Erythroblast (primary cell): ENCODE measurements at places on chromosomes 3 and 15.

DNA sequence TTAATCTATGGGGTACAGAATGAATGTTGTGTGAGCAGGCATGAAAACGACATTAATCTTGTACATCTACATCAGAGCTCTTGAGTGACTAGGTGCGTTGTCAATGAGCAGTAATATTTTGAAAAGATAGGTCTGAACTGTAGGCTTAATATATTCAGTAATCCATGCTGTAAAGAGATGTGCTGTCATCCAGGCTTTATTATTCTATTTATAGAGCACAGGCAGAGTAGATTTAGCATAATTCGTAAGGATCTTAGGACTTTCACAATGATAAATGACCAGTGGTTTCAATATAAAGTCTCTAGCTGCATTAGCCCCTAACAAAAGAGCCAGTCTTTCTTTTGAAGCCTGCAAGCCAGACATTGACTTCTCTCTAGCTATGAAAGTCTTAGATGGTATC, 43.0 kb downstream of the NLGN1 start:
- DNase-seq: no peak

DNA sequence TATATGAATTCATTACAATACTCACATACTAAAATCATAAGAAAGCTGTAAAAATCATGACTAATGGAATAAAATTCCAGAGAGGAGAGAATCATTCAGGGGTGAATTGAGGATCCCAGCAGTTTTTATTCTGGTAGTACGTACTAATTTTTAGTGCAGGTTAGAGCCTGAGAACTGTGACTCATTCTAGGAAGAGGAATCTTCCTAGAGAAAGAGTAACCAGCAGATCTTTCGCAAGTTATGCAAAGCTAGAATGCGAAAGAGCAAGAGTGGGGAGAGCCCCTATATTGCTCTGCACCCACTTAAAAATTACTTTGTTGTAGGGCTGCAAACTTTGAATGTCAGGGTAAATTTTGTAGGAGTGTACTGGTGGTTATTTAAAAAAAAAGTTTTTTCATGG, 303.6 kb upstream of the ARPP21 start:
- no peak for DNase-seq

GRCh38 chr15:33908406-33908805, 59.9 kb upstream of the CHRM5 start:
- DNase-seq: no peak

DNA sequence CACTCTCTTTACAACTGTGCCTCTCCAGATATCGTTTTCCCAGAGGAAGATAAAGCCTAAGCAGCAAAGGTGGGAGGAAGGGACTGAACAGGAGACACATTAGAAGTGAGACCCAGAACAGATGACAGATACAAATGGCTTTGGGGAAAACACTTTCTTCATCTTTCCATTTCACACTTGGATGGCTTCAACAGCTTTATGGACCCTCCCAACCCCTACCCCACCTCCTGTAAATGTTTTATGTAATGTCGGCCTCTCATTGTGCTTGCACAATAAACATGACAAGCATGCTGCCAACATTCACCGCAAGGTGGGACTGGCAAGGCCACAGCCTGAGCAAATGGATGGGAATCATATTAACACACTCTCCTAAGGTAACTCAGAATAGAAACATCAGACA, 1088.6 kb downstream of the TUSC7 start:
- DNase-seq: no peak

DNA sequence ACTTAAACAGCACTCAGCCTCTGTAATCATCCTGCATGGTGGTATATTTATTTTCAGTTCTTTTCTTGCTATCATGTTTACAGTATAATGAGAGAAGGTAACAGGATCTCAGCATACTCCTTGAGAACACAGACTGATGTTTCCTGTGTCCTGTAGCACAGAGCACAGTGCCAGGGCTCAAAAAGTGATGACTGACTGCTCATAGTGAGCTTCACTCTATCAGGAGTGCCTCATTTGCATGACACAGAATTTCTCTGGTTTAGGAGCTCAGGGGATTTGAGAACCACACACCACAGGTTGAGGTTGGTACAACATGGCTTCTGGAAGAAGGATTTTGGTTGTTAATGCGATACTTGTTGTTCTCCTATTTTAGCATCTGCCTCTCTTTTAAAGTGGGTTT, 68.5 kb upstream of the SLC2A2 start:
- no peak for DNase-seq

- no peak for DNase-seq
Observed at GRCh38 chr3:110184536-110184935, 847.2 kb upstream of the DPPA4 start.

GRCh38 chr15:58551764-58552504, 120.1 kb downstream of the LIPC start:
- peak; percentile 7 for DNase-seq

- peak; percentile 3 for DNase-seq
Observed at GRCh38 chr3:57059411-57059810, 1.1 kb upstream of the SPATA12 start.

- DNase-seq: peak; percentile 4
Observed at GRCh38 chr15:37102305-37103162, 2.2 kb upstream of the MEIS2 start.

DNA sequence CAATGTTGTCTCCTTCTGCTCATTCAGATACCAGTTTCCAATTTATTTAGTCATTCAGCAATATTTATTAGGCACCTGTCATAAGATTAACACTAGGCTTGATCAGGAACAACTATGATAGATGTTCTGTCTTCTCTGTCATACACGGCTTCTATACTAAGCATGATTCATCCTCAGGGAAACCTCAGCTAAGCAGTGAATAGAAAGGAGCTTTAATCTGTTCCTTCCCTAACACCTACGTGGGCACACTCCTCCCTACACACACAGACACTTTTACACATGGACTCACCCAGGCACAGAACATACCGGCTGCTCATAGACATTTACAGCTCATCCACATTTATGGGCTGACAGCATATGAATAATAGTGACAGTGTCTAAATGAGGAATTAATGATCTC, 136.9 kb downstream of the LEKR1 start:
- DNase-seq: no peak
